Stimulated activated CD4-positive, alpha-beta T cell treated with anti-CD3 and anti-CD28 coated beads, Interleukin-15, amount 100 ng/mL, for 24 hours (primary cell): ENCODE measurements at places on chromosomes 7 and 10.

- peak; percentile 25 for DNase-seq
These were observed 1.5 kb downstream of the CYP3A7 start for GRCh38 chr7:99733448-99733847.

- DNase-seq = no peak
These were observed 253.1 kb downstream of the GRID1 start for GRCh38 chr10:86113501-86113900.

DNA sequence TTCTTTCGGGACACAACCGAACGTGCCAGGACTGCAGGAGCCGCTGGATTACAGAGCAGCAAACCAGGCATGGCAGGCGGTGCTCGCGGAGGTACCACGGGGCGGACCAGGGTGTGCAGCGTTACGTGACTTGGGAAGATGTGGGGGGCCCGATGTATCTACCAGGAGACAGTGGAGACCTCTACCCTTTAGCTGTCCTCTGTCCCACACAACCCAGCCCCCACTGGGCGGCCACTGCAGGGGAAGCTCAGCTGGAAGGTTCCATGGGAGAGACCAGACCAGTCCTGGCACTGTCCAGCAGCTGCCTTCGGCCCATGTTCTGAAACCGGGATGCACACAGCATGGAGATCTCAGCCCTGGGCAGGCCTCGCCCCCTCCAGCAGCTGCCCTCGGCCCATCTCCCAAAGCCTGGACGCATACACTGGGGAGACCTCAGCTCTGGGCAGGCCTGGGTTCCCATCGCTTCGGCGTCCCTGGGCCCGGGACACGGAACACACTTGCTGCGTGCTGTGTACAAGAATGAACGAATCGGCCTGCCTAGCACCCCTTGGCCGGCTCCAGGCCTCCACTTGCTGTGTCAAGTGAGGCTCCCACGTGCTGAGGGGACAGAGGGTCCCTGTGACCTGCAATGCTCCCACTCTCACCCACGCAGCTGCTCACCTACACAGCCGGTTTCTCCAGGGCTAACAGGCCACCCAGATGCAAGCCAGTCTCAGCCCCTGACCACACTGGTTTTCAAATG, 177.4 kb downstream of the ELFN1 start:
- DNase-seq = no peak

DNA sequence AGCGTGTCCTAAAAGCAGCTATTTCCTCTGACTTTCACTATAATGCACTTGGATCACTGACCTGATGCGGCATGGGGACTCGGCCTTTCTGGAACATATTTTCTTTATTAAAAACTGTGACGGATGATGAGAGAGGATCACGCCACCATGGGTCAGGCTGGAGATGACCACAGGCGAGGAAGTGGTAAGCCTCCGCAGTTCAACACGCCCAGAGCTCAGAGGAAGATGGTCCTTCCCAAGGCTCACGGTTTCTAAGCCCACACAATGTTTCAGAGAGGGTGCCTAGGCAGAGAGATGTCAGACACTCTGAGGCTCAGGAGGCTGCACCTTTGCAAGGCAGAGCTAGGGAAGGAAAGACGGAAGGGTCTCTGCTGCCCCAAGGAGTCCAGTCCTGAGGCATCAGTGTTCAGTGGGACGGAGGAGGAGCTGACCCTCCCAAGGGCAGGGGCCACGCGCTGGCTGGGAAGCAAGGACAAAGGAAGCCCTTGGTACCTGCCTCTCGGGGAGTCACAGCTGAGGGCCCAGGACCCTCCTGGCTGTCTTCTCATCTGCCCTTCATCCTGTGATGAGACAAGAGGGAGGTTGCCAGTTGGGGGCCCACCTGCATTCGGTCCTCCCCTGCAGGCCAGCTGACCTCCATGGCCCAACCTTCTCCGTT, 9.5 kb downstream of the CHST15 start:
- no peak for DNase-seq

- DNase-seq = no peak
These were observed 99.9 kb upstream of the FAM204A start for GRCh38 chr10:118442032-118442431.

DNA sequence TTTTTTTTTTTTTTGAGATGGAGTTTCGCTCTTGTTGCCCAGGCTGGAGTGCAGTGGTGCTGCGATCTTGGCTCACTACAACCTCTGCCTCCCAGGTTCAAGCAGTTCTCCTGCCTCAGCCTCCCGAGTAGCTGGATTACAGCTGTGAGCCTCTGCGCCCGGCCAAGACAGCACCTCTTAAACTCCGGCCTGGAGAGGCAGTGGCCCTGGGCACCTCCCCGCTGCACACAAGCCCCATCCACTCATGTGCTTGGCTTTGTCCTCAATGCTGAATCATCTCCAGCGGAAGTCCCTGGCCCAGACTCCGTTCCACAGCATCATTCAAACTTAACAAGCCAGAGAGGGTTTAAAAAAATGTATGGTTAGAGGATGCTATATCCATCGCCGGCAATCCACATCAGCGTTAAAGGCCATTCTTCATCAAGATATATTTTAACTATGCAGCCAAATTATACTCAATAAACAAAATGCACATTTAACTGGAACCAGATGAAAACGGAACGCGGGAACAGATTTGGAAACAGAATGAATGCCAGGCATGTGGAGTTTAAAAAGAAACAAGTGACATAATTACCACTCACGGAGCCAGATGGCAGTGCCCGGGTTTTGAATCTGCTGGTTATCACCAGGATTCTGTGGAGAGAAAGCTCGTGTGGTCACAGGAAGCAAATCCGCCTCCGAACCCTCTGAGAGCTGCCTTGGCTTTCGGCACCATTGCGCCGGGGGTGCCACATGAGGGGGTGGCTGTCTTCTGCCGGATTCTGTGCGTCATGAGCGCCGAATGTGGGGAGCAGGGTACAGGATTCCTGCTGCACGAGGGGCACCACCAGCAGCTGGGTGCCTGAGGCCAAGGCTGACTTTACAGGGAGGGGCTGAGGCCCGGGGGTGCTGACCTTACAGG, 45.6 kb upstream of the CFAP46 start:
- no peak for DNase-seq

DNA sequence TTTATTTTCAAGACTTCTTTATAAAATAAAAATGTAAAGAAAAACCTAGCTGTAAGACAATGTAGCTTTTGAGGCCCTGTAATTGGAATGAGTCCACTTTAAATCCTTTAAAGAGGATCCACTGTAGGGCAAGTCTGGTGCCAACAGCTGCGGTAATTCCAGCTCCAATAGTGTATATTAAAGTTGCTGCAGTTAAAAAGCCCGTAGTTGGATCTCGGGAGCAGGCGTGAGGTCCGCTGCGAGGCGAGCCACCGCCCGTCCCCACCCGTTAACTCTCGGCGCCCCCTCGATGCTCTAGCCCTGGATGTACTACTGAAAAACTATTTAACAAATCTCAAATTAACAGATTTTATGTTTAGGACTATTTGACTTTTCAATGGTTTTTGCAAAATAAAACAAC, 414.7 kb upstream of the SEMA3C start:
- DNase-seq = no peak

DNA sequence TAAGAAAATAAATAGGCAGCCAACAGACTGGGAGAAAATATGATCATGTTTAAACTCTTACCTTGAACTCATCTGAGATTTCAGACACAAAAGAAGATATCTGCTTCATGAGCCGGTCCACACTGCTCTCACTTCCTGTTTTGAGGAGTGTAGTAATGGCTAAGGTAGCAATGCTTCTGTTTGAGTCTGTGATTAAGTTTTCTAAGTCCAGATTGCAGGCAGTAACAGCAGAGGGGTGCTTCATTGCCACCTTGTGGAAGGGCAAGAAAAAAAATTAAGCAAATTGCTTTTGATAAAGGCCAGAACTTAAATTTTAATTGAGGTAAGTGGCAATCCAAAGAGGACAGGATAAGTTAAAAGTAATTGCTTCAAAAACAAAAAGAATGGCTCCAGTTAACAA, 69.1 kb downstream of the MEST start:
- DNase-seq = no peak

DNA sequence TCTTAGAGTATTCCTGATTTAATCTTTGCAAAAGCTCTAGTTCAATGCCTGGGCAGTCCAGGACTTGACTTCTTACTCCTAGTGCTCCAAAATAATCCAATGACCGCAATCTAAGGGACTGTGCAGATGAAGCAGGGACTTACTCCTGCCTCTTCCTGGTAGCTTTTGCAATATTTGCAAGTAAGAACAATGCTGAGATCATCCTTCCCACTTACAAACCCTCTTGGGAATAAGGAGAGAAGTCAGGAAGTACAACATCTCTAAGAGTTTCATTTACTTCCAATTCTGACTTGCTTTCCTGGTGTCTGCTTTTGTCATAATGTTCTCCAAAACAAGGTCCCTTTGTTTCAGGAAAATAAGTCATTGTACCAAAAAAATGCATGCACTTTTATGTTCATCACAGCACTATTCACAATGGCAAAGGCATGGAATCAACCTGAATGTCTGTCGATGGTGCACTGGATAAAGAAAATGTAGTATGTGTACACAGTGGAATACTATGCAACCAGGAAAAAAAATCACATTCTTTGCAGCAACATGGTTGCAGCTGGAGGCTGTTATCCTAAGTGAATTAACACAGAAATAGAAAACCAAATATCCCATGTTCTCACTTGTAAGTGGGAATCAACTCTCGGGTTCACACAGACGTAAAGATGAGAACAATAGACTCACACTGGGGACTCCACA, 7.1 kb upstream of the KCNMA1 start:
- no peak for DNase-seq

DNA sequence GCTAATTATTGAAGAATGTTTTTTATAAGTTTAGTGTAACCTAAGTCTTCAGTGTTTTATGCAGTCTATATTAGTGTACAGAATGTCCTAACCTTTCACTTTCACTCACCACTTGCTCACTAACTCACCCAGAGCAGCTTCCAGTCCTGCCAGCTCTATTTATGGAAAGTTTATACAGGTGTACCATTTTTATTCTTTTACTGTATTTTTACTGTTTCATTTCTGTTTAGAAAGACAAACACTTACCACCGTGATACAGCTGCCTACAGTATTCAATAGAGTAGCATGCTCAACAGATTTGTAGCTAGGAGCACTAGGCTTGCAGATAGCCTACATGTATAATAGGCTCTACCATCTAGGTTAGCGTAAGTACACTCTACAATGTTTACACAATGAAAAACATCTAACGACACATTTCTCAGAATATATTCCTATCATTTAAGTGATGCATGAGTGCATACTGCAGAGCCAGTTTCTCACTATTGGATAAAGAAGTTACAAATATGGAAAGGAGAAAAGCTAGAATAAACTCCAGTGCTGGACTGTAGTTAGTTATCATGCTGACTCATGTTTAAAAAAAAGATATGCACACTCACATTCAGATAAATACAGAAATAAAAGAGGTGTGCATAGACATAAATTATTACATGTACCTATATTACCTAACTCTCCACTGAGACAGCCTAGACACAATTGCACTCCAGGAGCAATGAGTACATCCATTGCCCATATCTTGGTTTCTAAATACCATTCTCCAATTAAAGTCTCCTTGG, 30.4 kb downstream of the STEAP1B start:
- DNase-seq = no peak

GRCh38 chr10:85542936-85543730, 823.5 kb downstream of the GRID1 start:
- no peak for DNase-seq

GRCh38 chr7:333393-333764, 43.4 kb downstream of the FOXL3 start:
- DNase-seq = no peak

DNA sequence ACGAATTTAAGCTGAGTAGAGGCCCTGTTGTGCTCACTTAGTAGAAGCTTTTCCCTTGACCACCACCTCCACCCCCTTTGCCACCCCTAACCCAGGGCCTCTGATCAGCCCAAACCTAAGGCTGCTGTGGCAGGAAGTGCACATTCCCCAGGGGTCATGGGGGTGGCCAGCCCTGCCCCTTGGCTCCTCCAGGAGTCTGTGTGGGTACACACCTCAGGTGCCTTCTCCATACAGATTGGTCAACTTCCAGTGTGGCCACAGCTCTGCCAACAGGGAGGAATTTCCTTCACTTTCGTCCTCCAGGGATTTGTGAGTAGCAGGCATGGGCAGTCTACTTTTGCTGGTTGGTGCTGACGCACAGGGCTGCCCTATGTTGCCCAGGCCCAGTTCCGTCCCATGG, 249.9 kb upstream of the ZNF32 start:
- no peak for DNase-seq
